Globus pallidus (tissue), 1 donor: ENCODE measurements at places on chromosomes 16 and 17.
A peak's percentile ranks its signal among the peaks of the same experiment; 100 is the strongest.

- no peak for DNase-seq
Observed at GRCh38 chr16:46748775-46749705, 896 bp upstream of the MYLK3 start.

- DNase-seq: no peak
Observed at GRCh38 chr16:86066811-86067210, 167.8 kb downstream of the IRF8 start.

DNA sequence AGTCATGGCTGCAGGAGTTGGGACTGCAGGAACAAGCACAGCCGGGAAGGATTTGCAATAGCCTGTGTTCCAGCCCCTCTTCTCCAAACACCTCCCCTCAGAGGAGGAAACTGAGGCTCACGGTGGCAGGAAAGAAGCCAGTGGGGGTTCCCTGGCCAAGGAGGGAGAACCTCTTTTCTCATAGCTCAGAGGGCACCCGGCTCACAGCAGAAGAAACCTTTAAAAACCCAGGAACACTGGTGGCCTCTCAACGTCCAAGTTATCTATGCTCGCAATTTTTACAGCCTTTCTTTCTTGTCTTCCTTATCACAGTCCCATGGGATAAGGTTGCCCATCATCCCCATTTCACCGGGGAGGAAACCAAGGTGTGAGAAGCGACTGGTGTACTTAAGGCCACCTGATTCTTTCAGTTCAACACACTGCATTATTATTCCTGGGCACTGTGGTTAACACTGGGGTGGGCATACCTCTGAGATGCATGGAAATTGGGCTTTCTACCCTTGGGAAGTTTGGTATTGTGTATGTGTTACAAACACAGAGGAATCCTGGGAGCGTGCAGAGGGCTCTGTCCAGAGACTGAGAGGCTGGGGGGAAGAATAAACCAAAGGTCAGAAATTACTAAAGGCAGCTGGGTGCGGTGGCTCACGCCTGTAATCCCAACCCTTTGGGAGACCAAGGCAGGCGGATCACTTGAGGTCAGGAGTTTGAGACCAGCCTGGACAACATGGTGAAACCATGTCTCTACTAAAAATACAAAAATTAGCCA is 791 bp upstream of the ZNF629 start:
- DNase-seq: peak; percentile 30

DNA sequence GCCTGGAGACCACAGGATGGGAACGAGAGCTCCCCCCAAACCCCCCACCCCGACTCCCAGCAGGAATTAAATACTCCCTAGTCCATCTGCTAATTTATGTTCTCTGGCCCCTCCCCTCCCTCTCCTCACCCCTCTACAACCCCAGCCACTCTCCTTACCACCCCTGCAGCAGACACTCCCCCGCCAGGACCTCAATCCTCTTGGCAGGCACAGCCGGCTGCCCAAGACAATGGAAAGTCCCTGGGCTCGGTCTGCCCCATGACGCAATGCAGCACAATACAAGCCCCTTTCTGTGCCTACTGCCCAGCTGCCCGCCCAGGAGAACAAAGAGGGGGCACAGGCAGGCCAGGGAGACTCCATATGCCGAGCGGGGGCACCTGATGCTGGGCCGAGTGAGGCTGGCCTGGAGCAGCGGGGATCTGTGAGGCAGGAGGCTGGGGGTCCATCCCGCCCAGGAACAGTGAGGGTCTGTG is 30.3 kb upstream of the CDC42EP4 start:
- DNase-seq: peak; percentile 99

DNA sequence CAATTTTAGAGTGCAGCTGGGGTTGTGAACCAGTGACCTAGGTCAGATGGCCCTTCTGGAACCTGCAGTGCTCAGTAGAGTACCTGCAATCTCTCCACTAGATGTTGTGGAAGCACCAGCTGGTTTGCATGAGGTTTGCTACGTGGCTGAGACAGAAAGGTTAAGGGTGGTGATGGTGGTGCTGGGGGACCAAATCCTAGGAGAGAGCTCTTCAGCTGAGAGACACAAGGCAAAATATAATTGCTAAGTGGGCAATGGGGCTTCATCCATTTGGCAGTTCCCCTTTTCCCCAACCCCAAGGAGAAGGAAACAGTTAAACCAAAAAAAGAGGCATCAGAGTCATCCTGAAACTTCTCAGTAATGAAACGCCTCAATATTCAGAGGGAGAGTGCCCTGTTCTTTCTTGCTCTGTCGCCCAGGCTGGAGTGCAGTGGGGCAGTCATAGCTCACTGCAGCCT is 13.9 kb downstream of the ITPRIPL2 start:
- DNase-seq: no peak
